ENCODE measurements at places on chromosomes 11 and 22.

GRCh38 chr11:28535677-28536076 is 427.5 kb downstream of the METTL15 start:
- DNase-seq: no peak

- DNase-seq: peak; percentile 21
These were observed 28.8 kb upstream of the CHKA start for GRCh38 chr11:68150037-68150436.

DNA sequence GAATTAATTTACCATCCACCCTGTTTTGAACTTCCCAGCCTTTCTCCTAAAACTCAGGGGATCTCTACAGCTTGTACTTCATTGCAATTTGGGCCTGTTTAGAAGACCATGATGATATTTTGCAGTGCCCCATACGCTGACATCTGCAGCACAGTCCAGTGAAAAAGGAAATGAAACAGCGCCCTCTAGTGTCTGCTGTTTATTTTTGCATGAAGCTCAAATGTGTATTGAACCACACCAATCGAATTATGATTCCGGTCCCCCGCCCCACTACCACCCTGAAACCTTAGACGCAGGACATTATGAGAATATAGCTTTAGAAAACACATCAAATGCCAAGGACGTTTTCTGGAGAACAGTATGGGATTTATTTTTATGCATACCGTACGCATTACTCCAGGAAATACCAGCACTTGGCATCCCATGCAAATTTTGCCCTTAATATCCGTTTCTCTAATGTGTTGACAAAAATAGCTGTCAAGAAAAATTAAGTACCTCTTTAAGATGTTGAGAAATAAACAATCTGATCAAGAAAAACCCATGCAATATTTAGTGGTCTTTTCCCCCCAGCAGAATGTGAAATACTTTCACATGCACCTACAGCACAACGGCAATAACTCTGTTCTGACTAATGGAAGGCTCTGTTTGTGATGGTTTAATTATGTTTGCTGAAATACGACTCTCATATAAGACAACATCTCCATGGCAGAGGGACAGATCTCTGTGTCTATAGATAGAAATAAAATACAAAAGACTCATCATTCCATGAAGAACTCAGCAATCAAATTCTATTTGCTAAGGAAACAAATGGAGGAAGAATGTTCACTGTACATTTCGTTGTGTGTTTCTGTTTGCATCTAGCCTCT is 93.9 kb downstream of the TECTA start:
- DNase-seq: peak; percentile 65

DNA sequence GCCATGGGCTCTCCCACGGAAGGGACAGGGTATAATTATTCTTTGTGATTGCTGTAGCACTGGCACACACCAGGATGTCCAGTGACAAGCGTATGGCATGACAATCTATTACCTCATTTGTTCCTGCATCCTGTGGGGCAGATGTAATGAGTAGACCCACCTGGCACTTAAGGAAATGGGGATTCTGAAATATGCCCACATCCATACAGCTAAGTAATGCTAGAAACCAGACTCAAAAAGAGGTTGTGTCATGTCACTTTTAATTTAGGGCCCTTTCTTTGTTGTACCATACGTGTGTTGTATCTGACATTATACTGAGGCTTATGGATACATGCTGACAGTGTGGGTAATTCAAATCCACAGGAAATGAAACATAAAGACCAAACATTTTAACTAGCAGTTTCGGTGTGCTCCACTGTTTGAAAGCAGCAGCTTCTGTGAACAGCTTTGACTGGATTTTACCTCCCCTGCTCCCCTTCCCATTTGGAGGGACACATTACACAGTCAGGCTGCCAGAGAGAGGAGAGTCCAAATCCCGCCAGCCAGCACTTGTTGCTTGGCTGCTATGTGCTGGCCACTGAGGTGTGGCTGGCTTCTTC is 21.2 kb downstream of the GRAMD1B start:
- DNase-seq: no peak

DNA sequence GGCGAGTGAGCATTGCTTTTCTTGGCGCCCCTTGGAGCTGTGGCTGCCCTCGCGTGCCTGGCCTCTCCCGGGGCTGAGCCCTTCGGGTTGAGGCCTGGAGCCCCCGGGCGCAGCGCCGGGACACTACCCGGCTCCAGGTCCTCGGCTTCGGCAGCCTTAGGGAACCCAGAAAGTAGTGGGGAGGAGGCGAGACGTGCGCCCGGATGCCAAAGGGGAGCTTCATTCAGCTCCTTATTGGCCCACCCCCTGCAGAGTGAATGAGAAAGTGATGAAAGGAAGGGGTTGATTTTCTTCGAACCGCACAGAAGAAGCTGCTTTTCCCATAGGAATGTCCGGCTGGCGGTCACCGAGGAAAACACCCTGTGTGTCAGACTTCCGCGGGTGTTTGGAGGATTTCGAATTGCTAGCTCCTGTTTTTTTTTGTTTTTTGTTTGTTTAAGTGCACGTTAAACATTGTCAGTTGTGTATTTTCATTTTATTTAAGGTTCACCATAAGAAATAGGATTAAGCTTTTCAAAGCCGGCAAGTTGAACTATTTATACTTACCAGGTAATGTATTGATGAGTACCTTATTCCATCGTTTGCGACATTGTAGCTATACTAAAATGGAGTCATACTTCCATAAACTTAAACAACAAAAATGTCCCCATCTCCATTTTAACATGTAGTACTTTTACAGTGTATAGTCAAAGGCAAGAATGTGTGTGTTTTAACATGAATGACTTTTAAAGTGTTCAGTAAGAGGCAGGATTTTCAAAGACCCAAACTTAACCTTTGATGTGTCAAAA is 841 bp upstream of the EIF4G2 start:
- peak; percentile 81 for DNase-seq

DNA sequence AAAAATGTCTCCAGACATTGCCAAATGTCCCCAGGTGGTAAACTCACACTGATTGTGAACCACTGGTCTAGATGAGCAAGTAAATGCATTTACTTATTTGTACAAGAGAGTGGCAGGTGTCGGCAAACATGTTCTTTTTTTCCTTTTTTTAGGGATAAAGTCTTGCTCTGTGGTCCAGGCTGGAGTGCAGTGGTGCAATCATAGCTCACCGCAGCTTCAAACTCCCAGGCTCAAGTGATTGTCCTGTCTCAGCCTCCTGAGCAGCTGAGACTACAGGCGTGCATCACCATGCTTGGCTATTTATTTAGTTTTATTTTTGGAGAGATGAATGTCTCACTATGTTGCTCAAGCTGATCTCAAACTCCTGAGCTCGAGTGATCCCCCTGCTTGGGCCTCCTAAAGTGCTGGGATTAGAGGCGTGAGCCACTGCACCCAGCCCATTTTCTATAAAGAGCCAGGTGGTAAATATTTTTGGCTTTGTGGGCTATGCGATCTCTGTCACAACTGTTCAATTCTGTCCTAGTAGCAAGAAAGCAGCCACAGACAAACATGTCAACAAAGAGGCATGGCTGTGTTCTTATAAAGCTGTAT is 1.4 kb downstream of the VPREB1 start:
- no peak for DNase-seq

DNA sequence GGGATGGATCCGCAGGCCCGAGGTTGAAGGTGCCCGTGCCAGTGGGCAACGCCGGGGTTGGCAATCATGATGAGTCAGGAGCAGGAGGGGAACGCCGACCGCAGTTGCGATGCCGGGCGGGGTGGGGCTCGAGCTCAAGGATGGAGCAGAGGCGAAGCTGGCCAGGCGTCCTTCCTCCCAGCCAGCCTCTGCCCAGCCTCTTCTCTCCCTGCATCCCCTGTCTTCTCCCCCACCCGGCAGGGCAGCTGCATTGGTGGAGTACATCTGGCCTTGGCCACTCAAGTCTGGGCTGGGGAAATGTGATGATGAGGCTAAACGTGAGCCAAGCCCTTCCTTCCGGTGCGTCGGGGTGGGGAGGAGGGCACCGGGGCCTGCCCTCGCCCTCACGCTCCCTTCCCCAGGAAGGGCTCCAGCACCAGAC is 3.9 kb downstream of the IFITM10 start:
- DNase-seq: no peak

GRCh38 chr11:44308923-44309477 is 939 bp downstream of the ALX4 start:
- no peak for DNase-seq

GRCh38 chr11:11312738-11313137 is 40.3 kb downstream of the CSNK2A3 start:
- no peak for DNase-seq

DNA sequence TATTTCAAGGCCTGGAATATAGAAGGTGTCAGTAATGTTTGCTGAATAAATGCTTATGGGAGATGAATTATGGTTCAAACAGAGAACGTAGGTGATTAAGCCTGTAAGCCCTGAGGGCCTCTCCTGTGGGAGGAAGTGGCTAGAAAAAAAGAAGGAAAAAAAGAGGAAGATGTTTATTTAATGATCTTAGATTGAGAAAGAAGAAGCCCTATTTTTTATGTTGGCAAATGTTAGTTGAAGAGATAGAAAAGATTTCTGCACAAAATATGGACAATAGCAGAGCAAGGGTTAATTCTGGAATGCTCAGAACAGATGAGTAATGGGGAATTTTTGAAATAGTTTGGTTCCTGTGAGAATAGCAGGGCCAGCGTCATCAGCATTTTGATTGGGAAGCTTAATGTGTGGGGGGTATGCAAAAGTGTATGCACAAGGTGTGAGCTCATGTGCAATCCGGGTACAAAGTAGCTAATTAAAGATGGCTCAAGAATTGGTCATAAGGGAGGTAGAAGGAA is 95.7 kb downstream of the TEAD1 start:
- DNase-seq: peak; percentile 85

DNA sequence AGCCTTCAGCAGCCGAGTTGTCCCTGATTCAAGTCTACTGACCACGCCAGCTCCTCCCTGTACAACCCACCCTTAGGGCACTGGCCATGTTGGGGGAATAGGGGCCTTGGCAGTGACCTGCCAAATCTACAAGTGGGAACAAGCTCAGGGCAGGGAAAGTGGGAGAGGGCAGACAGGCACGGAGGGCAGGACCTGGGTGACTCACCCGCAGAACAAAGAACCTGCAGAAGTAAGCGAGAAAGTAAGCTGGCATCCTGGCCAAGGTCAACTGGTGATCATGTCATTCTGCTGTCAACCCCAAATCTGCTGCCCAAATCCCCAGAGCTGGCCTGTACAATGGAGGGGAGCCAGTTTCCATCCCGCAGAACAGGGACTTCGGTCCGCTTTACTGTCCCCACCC is 7.9 kb upstream of the SCGB1A1 start:
- DNase-seq: no peak

DNA sequence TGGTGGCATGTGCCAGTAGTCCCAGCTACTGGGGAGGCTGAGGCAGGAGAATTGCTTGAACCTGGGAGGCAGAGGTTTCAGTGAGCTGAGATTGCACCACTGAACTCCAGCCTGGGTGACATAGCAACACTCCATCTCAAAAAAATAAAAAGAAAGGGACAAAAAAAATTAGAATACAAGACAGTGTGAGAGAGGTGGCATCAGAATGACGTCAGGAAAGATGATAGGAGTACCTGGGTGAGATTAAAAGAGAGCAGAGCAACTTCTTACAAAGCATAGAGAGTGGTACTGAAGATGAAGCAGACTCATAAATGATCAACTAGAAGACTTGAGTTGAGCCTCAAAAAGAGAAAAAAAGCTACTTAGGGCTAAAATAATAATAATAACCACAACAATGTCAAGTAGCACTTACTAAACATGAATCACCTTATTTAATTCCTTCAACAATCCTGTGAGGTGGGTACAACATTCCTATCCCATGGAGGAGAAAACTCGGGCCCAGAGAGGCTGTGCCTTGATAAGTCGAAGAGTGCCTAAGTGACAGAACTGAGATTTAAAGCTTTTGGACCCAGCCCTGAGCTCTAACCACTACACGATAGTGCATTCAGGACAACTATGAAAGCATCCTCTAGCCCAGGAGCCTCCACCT is 5.2 kb upstream of the SLN start:
- DNase-seq: no peak

- DNase-seq: no peak
These were observed 128.8 kb downstream of the ARHGAP42 start for GRCh38 chr11:100815787-100816330.

GRCh38 chr11:75201771-75202170 is 38.8 kb upstream of the TPBGL start:
- DNase-seq: no peak

- DNase-seq: no peak
These were observed 100.2 kb upstream of the SESN3 start for GRCh38 chr11:95331161-95331560.

DNA sequence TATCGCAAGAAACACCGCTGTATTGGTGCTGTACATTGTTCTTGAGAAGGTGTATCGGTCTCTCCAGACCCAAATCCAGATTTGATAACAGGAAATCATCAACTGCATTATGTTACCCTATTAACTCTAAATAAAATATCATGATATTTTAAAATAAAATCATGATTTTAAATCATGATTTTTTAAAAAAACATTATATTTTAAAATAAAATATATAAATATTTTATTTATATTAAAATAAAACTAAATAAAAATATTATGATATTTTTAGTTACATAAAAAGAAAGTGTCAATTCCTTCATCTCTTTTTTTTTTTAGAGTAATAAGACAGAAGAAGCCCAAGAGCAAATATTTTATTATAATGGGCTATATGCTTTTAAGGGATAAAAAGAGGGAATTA is 27.6 kb downstream of the RBMXL2 start:
- no peak for DNase-seq

DNA sequence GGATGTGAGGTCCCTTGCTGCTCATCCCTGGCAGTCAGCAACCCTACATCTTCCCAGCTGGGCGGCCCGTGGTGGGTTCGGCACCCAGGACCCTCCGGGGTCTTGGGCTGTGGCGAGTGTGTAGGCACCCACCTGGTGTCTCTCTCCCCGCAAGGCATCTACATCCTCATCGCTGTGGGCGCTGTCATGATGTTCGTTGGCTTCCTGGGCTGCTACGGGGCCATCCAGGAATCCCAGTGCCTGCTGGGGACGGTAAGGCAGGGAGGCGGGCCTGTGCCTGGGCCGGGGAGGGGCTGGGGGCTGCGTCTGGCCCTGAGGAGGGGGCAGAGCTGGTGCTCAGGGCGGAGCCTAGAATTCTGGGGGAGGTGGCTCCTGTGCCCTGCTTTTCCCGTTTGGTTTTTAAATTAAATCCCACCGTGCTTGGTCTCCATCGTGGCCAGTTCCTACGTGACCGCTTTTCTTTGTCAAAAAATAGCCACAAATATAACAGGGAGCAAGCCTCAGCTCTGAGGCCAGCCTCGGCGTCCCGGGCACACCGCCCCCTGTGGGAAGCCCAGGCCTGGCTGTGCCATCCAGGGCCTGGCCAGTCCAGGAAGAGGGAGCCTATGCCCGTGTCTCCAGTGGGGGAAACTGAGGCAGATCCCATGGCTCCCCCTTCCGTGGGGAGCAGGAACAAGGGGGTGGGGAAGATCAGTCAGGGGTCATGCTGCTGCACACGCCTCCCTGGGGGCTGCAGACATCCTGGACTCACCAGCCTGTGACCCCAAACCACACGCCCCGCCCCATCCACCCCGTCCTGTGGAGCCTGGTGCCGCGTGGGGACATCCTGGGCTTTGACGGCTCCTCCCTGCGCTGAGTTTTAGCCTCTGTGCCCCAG is 6.4 kb upstream of the TSSC4 start:
- no peak for DNase-seq

DNA sequence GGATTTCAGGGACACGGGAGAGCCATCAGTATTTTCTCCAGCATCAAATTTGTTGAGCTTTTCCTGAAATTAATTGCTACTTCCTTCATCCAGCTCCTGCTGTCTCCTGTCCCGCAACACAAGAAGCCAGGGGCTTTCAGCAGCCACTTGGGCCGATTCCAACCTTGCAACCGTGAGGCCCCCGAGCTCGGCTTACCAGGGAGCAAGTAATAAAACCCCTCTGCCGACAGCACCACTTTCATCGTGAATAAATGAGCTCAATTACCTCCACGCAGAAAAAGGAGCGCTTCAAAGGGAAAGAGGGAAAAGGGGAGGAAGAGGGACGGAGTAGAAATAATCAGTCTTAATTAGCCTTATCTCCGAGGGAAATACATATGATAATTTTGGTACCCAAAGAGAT is 76.6 kb downstream of the CELSR1 start:
- no peak for DNase-seq

All from fibroblast of mammary gland (primary cell).